ENCODE measurements at places on chromosomes 12 and 14. TPM values are rescaled to one million over a fixed set of nuclear protein-coding genes. Genes with fewer than 3 reads are reported as not detected.

GRCh38 chr12:9072481-9073038 lies 43.2 kb downstream of the A2M start:
- no peaks in the 10 kb centered on the region for H3K36me3 ChIP-seq
- no peak overlapping the region for H3K27ac ChIP-seq
- H3K4me1 ChIP-seq: no peaks in the 10 kb centered on the region
- H3K4me3 ChIP-seq: no peak overlapping the region

C12orf75 gene
- total RNA-seq: 59.9 TPM

DNA sequence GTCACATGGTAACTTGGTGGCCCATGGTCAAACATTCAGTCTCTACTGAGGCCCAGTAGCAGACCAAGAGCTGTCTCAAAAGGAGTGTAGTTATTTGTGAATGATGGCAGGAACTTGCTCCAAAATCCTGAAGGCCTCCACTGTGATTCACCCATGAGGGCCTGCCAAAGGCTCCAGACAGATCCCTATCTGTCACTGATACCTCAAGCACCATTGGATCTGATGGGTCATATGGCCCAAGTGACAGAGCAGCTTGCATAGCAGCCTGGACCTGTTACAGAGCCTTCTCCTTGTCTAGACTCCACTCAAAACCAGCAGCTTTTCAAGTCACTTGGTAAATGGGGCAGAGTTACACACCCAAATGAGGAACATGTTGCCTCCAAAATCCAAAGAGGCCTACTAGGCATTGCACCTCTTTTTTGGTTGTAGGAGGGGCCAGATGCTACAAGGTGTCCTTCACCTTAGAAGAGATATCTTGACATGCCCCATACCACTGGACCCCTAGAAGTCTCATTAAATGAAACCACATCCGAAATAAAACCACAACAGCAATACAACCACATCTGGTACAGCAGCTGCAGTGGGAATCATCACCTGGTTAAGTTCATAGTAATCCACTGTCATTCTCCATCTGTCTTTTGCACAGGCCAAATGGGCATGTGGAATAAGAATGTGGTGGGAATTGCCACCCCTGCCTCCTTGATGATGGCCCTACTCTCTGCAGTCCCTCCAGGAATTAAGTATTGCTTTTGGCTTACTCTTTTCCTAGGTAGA lies 150.4 kb upstream of the MAX start:
- H3K4me3 ChIP-seq: no peak overlapping the region
- H3K4me1 ChIP-seq: peaks cover 12% of the 10 kb centered on the region
- no peaks in the 10 kb centered on the region for H3K36me3 ChIP-seq
- no peak overlapping the region for H3K27ac ChIP-seq
- no peak for DNase-seq

DNAJC22 gene
- total RNA-seq: 0.05 TPM

- H3K4me1 ChIP-seq: no peaks in the 10 kb centered on the region
- DNase-seq: no peak
- H3K27me3 ChIP-seq: no peaks in the 10 kb centered on the region
- H3K36me3 ChIP-seq: peaks cover 15% of the 10 kb centered on the region
- H3K4me3 ChIP-seq: no peak overlapping the region
- H3K27ac ChIP-seq: no peak overlapping the region
Observed at GRCh38 chr12:109267361-109267760, 41.7 kb downstream of the FOXN4 start.

DNA sequence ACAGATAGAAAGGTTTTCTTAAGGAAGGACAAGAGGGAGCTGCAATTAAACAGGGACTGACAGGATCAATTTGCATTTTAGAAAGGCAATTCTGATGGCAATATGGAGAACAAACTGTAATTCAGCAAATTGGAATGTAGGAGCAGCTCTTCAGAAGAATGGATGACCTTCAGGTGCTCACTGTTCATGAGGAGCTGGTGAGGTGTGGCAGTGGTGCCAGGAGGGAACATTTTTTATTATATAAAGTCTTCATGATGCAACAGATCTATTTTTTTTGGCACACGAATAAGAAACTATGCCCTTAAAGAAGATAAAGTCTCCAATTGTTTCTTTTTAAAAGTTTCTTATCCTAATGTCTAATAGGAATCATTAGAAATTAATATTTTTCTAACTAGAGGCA lies 151.7 kb downstream of the SLC38A4 start:
- H3K27me3 ChIP-seq: no peaks in the 10 kb centered on the region
- no peak overlapping the region for H3K4me3 ChIP-seq
- peaks cover 8% of the 10 kb centered on the region for H3K4me1 ChIP-seq
- H3K27ac ChIP-seq: no peak overlapping the region
